ENCODE measurements at places on chromosomes 11 and 22.

DNA sequence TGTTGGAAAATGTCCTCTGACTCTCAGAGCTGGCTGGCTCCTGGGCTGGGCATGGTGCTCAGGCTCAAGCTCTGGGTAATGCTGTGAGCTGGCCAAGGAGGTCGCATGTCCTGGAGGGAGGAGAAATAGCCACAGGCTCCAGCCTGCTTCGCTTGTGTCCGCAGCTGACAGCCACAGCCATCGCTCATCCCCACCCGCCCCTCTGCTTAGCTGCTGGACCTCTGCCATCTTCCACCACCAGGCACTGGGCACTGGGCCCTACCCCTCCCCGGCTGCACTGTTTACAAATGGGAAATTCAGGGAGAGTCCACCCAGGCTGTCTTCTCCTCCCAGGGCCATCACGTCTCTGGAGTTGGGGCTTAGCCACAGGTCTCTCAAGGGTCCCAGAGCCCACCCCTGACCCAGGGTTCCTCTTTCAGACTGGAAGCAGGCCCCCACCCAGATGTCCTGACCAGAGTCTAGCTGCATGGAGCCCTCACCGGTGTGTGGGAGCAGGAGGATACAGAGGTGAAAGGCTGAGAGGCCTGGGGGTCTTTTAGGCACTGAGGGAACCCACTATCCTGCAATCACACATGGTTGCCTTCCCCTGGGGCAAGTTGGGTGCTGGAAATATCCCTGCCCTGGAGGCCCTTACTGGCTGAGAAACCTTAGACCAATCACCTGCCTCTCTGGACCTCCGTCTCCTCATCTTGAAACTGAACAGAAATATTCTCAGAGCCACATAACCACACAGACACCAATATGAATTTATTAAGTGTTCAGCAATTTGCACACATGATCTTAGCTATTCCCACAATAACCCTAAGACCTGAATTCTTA, 62.7 kb downstream of the CD82 start:
- DNase-seq: peak; percentile 72

- DNase-seq: peak; percentile 25
Observed at GRCh38 chr11:15223318-15223717, 108.6 kb downstream of the INSC start.

DNA sequence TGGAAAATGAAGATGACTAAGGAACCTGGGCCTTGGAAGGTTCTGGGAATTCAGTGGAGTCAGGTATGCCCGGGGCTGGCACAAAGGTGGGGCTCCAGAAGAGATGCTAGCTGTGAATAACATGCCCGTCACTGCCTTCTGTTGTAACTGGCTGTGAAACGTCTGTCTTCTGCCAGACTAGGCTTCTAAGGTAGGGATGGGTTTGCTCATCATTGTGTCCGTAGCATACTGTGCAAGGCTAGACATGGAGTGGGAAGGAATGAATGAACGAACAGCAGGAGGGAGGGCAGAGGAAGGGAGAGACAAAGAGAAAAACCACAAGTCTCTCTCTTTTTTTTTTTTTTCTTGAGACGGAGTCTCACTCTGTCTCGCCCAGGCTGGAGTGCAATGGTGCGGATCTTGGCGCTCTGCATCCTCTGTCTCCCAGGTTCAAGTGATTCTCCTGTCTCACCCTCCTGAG, 327.4 kb downstream of the MN1 start:
- no peak for DNase-seq

GRCh38 chr22:48778308-48779195, 1049.1 kb downstream of the BRD1 start:
- DNase-seq: no peak

DNA sequence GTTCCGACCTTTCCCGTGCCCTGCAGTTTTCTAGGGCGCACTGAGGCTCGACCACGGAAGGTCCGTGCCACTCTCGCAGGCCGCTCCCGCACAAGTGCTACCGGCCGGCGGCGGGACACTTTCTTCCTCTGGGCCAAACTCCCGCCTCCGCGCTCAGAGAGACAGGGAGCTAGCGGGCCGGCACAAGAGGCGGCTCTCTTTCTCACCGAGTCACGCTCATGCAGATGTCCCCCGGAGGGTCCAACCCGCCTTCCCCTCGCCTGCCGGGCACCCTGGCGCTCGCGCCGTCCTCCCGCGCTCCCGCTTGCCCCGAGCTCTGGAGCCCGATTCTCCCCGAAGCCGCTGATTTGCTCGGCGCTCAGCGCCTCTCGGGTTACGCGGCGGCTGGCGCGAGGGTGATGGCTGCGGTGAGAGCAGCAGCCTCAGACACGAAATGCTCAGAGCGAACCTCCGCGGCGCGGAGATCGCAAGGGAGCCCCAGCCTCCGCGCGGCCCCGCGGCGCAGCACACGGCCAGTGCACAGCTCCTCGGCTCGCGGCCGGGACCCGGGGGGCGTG, 1.0 kb downstream of the LMO1 start:
- DNase-seq: peak; percentile 55

- no peak for DNase-seq
Observed at GRCh38 chr11:395866-396265, 1.9 kb downstream of the PKP3 start.

DNA sequence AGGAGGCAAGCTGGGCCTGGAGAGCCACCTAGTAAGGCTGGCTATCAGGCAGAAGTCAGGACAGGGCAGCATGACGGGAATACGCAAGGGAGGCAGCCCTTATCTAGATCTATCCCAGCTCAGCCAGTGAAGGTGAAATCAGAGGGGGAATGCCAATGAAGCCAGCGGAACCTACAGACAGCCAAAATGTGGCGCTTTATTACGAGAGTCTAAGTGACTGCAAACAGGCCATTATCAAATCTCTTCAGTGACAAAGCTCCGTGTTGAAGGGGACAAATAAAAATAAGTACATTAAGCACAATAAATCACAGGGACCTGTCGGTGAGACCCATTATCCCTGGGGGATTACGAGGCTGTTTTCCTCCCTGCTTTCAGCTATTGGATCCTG, 22.8 kb downstream of the LARGE1 start:
- peak; percentile 88 for DNase-seq

DNA sequence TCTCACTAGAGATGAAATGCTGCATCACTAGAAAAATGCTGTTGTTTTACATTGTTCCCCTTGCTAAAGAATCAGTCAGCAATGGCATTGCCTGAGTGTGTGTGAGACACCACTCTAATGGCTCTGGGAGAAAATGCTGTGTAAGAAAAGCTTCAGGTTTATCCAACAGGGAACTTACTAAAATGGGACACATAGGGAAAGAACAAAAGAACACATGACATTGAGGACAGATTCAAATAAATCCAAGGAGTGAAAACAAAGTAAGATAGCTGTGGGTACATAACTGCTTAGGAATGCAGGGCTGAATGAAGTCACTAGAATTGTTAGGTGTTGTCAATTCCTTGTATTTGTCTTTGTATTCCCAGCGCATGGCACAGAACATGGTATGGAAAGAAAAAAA, 24.2 kb downstream of the BLID start:
- DNase-seq: no peak

DNA sequence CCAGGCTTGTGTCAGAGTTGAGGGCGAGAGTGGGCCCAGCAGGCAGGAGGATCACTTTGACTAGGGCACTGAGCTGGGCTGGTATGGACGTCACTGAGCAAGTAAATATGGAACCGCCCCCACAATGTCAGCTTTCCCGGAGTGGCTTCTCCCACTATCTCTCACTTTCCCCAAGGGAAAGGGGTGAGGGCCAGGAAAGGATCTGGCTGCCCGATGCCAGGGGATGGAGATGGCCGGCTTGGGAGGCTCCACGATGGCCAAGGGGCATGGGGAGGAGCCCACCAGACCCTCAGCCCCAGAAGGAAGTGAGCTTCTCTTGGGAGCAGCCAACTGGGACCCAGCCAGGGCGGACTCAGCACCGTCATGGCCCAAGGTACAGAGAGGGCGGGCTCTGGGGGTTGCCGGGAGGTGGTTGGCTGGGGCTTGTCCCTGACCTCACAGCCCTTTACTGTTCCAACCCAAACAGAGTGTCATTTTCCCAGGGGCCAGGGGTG, 8.7 kb downstream of the PRDM11 start:
- no peak for DNase-seq

GRCh38 chr22:48345631-48346030, 1482.0 kb downstream of the BRD1 start:
- DNase-seq: no peak

- DNase-seq: peak; percentile 51
Observed at GRCh38 chr11:101915791-101916291, 481 bp downstream of the ANGPTL5 start.

GRCh38 chr22:20945578-20945934, 21.5 kb upstream of the AIFM3 start:
- DNase-seq: no peak

DNA sequence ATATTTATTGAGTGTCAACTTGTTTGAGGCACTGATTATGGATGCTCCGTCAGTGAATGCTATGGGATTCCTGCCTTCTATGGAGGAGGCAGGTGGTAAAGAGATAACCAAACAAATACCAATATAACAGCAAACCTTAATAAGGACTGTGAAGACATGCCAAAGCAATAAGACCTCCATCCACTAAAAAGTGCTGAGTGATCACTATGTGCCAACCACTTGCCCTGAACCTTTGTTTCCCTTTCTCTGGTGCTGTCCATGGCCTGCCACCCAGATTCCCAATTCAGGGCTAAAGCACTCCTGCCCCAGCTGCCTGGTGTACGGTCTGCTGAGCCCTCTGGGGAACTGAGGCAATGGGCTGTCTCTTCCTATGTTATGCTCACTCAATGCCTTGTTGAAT, 1074.9 kb downstream of the OPCML start:
- no peak for DNase-seq

- peak; percentile 57 for DNase-seq
Observed at GRCh38 chr11:57527056-57527631, 3.4 kb downstream of the TIMM10 start.

DNA sequence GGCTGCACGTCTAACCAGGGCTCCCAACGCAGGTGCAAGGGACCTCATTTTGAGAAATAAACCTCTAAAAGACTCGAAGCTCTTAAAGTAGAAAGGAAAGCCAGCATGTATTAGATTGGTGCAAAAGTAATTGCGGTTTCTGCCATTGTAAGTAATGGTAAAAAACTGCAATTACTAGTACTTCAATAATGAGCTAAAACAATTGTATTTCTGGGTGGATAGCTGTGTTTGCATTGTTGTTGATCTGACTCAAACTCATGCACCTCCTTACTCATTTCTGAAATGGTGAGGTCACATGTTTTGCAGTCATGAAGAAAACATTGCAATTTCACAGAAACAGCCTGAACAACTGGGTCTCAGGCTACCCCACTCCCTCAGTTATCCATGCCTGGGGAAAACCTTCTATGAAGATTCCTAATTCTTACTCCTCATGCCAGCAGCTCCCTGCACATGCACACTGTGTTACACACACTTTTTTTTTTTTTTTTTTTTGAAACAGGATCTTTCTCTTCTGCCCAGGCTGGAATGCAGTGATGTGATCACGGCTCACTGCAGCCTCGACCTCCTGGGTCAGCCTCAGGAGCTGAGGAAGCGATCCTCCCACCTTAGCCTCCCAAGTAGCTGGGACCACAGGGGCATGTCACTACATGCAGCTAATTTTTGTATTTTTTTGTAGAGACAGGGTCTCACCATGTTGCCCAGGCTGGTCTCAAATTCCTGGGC, 24.6 kb downstream of the VWCE start:
- DNase-seq: no peak

Measured in NCI-H1105 treated with DMSO at 0.1 percent for 48 hours (cell line).